ENCODE measurements at places on chromosomes 7 and 10. TPM values are rescaled to one million over a fixed set of nuclear protein-coding genes. Genes with fewer than 3 reads are reported as not detected.

The CACUL1 gene
- 47.4 TPM for total RNA-seq

The RTKN2 gene
- total RNA-seq: 27.5 TPM

The EPO gene
- 0.23 TPM for total RNA-seq

DNA sequence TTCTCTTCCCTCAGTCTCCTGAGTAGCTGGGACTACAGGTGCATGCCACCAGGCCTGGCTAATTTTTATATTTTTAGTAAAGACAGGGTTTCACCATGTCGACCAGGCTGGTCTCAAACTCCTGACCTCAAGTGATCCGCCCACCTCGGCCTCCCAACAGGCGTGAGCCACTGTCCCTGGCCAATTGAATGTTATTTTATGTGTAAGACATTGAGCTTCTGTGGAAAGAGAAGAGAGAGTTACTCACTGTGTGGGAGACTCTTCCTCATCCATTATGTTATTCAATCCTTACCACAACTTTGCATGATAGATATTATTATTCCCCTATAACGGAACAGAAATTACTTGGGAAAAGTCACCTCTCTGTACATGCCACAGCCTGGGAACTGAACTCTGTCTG is 32.6 kb upstream of the MXI1 start:
- H3K4me1 ChIP-seq: peaks cover 15% of the 10 kb centered on the region
- H3K27ac ChIP-seq: no peak overlapping the region
- no peaks in the 10 kb centered on the region for H3K36me3 ChIP-seq
- no peak for DNase-seq

DNA sequence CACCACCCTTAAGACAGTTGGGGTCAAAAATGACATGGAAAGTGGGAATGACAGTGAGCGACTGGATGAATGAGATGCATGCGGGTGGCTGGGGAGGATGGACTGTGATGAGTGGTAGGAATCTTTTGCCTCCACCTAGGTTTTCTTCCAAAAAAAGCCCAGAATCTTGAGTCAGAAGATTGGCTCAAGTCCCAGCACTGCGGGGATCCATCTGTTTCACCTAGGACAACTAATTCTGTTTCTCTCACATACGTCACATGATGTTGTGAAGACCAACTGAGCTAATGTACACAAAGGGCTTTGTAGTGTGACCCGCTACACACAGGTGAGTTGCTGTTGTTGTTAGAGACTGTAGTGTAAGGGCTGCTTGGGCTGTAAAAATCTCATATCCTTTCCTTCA is 58.5 kb upstream of the SLC35B4 start:
- H3K4me1 ChIP-seq: no peaks in the 10 kb centered on the region
- H3K4me3 ChIP-seq: no peak overlapping the region
- no peaks in the 10 kb centered on the region for H3K36me3 ChIP-seq
- DNase-seq: no peak

- DNase-seq: no peak
- H3K27ac ChIP-seq: peak overlapping the region; percentile 97
- peak overlapping the region; percentile 96 for H3K4me3 ChIP-seq
- H3K4me1 ChIP-seq: peaks cover 23% of the 10 kb centered on the region
- H3K27me3 ChIP-seq: peaks cover 31% of the 10 kb centered on the region
- H3K36me3 ChIP-seq: peaks cover 7% of the 10 kb centered on the region
Measured at GRCh38 chr7:44583146-44583865, 1.3 kb upstream of the TMED4 start.

DNA sequence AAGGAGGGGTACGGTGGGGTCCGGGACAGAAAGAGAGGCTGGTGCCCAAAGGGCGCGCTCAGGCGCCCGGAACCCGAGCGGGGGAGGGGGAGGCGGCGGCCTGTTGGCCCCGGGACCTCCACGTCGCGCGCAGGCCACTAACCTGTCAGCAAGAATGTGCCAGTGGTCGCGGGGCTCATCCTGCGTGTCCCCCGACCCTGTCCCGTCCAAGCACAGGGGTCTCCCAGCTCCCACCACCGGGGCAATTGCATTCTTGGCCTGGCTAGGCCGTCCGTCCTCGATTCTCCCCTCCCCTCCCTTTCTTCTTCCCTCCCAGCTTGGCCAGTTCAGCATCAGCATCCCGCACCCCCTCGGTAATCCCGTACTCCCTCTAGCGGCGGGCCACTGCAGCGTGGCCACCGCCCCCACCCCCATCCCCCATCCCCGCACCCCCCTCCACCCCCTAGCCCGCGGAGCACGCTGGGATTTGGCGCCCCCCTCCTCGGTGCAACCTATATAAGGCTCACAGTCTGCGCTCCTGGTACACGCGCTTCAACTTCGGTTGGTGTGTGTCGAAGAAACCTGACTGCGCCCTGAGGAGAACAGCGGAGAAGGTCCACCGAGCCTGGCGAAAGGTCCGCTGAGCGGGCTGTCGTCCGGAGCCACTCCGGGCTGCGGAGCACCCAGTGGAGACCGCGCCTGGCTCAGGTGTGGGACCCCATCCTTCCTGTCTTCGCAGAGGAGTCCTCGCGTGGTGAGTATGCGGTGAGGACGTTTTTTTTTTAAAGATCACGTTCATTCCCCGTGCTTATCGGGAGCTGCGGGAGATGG is at the start of gene SGCE:
Gene SGCE, minus strand, starts transcription at position 286 of the 810 bp plus-strand sequence. Its CDS starts 35 bp downstream, at position 251.
- peak within 1 kb of the TSS; percentile 89 for H3K27ac ChIP-seq
- no peaks in the 10 kb centered on the region for H3K27me3 ChIP-seq
- peaks cover 37% of the 10 kb centered on the region for H3K4me1 ChIP-seq
- H3K36me3 ChIP-seq: no peaks in the 10 kb centered on the region
- H3K4me3 ChIP-seq: peak within 1 kb of the TSS; percentile 97

DNA sequence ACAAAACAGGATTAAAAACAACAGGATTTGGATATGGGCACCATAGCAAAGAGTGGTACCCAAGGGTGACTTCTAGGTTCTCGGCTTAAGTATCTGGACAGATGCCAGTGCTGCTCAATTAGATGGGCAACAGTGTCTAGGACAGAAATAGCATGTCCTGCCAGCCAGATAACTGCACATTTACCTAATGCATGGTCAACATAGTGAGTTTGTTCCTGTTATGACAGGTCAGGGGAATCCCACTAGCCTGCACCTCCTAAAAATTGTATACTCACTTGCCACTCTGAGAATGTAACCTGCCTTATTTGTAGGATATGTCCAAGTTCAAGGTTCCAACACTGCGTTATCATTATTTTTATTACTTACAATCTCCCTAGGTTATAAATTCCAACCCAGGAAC is 471.7 kb downstream of the GRM8 start:
- no peaks in the 10 kb centered on the region for H3K27me3 ChIP-seq
- H3K4me1 ChIP-seq: no peaks in the 10 kb centered on the region
- no peaks in the 10 kb centered on the region for H3K36me3 ChIP-seq
- H3K27ac ChIP-seq: no peak overlapping the region
- DNase-seq: no peak
- no peak overlapping the region for H3K4me3 ChIP-seq

DNA sequence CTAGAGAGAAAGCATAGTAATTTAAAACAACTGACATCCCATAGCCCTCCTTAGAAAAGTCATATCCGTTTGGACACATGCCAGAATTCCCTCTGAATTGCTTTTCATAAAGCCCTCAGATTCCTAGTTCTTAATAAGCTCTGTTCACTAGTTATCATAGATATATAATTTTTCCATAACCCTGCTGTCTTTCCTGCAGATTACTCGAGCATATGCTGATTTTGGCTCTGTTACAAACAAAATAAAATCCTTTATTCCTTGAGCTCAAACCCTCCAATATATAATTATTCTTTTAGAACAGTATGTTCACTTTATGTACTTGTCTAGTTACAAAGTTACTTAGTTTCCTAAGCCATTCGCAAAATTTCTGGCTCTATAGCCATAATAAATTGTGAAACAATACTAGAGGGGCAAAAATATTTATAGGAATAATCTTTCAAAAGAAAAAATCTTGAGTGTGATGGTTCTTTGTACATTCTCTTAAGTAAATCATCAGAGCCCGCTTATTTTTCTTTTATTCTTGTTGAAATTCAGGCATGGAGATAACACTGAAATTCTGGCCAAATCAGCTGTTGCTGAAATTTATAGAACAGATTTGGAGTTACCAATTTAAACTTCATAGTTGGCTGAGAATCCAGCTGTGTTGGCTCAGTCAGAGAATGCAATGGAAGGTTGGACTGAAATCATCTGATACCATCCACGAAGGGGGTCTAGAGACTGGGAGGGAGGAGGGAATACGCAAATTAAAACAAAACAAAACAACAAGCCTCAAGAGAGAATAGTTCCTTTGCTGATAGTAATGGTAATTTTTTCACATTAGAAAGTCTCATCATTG is 146.1 kb upstream of the TMEM196 start:
- H3K4me1 ChIP-seq: peaks cover 21% of the 10 kb centered on the region
- no peak overlapping the region for H3K4me3 ChIP-seq
- H3K27ac ChIP-seq: no peak overlapping the region
- no peaks in the 10 kb centered on the region for H3K27me3 ChIP-seq
- DNase-seq: no peak

- peaks cover 10% of the 10 kb centered on the region for H3K27me3 ChIP-seq
- H3K36me3 ChIP-seq: no peaks in the 10 kb centered on the region
Measured at GRCh38 chr10:88742448-88742847, 17.4 kb upstream of the LIPN start.

DNA sequence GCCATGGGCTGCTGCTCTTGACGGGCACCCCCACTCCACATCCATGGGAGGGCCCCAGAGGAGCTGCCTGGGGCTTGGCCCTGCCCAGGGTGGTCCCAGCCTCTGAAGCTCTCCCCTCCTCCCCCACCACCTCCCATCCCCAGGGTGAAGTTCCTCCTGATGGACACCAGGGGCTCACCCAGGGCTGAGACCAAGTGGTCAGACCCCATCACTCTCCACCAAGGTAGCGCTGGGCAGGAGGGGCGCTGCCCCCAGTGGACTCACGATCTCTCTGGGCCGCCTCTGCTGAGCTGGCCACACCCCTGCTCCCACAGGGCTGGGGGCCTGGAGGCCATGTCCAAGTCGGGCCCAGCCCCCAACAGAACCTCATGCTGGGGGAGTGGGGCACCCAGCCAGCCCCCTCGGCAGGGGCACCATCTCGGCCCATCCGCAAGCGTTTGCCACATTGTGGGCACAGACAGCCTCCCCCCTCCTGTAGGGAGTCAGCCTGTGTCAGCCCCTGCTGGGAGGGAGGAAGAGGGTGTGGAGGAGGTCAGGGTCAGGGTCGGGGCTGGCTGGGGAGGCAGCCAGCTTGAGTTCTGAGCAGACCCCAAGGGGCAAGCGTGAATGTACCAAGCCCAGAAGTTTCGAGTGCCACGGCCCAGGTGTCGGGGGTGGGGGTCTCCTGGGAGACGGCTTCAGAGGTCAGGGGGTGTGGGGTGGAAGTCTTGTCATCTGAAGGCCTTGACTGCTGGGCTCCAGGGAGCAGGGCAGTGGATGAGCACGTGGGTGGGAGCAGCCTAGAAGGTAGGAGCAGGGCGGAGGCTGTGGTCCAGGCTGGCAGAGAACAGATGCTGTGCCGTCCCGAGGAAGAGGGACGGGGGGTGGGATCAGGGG is 2.8 kb downstream of the UPK3B start:
- H3K4me1 ChIP-seq: no peaks in the 10 kb centered on the region
- H3K27ac ChIP-seq: no peak overlapping the region
- DNase-seq: peak; percentile 31

DNA sequence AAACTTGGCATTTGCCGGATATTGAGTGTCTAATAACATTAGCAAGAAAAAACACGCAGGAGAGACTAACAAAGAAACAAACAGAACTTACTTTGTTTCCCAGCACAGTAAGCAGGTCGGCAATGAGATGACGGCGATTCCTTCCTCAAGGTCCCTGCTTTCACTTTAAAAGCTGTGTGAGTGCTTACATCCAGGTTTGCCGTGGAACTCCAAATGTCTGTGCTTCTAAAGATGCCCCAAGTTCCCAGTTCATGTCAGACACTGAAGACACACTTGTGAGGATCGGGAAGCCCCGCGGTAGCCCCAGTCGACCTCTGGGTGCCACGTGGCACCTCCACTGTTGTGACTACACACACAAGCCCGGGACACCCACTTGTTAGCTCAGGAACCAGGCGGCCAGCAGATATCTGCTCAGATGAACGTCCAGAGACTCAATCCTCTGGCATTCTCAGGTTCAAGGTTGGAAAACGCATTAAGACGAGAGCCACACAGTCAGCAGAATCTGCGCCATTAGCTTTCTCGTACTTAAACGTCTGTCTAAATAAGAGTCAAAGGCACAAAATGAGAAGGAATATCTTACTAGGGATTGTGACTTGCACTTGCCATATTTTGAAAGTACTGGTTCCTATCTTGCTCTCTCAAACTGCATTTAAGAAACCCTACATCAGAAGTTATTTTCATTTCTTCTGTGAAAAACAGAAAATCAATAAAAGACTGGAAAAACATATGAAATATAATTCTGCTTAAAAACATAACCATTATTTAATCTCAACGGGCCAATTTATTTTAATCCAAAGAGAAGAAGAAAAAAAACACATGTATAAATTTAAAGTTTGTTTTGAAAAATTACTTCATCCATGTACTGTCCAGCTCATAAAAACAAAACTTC is 207.6 kb upstream of the KLF14 start:
- H3K4me3 ChIP-seq: peak overlapping the region; percentile 33
- DNase-seq: no peak
- peaks cover 47% of the 10 kb centered on the region for H3K4me1 ChIP-seq
- H3K27ac ChIP-seq: no peak overlapping the region
- H3K27me3 ChIP-seq: no peaks in the 10 kb centered on the region

DNA sequence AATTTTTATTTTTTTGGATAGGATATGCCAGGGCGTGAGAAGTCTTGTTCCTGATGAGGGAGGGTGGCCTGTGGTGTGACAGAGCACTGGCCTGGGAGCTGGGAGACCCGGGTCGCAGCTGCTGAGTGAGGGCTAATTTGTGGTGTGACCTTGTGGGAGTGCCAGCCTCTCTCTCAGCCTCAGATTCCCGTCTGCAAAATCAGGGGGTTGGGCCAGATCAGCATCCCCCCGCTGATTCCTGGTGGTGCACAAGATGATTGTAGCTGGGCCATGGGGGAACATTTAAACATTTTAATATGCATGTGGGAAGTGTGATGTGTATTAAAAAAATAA is 14.9 kb downstream of the TSPAN15 start:
- H3K4me1 ChIP-seq: peaks cover 7% of the 10 kb centered on the region
- no peaks in the 10 kb centered on the region for H3K27me3 ChIP-seq
- DNase-seq: no peak
- no peak overlapping the region for H3K4me3 ChIP-seq
- H3K27ac ChIP-seq: no peak overlapping the region

DNA sequence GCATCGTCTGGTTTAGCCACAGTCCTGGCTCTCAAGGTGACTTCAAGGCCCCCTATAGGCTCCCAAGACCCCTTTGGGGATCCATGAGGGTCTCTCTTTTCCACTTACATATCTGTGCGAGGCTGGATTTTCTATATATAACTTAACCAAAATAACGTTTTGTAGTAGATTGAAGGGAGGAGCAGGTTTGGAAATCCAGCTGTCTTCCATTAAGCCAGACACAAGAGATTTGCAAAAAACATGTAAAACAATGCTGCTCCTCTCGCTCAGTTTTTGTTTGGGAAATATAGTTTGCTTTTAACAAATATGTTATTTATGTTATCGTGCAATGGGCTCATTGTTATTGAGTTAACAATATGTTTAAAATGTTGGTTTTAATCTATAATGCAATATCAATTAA is 811.2 kb downstream of the TYW1 start:
- H3K36me3 ChIP-seq: no peaks in the 10 kb centered on the region
- no peak overlapping the region for H3K27ac ChIP-seq
- no peaks in the 10 kb centered on the region for H3K4me1 ChIP-seq
- DNase-seq: no peak
- no peak overlapping the region for H3K4me3 ChIP-seq
- H3K27me3 ChIP-seq: peaks cover 16% of the 10 kb centered on the region

Measured in neural crest cell (in vitro differentiated cells).